Progenitor cell of endocrine pancreas (in vitro differentiated cells): ENCODE measurements at places on chromosomes 4 and X. TPM values are rescaled to one million over a fixed set of nuclear protein-coding genes. Genes with fewer than 3 reads are reported as not detected.

DNA sequence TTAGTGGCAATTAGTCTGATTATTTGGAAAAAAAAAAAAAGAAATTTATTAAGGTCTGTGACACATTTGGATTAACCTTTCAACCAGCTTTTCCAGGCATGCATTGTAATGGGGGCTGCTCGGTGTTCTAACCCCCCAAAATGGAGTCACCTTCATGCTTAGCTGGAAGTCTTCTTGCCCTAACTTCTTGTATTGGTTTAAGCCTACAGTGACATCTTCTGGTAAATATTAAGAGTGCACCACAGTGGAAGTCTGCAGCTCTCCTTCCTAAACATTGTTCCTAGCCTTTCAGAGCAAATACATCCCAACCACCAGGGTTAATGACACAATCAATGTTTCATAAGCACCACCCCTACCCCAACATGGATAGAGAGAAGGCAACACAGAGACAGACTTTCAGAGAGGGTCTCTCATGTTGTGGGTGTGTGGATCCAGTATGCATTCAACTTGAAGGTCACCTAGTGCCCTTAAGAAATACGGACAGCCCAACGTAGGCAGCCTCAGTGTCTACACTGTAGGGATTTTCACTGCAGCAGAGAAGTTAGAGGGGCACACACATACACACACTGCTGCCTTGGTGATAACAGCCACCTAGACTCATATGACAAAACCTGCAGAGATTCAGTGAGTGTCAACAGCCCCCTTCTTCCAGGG lies 142.9 kb upstream of the MBNL3 start:
- H3K4me1 ChIP-seq, result peaks cover 1% of the 10 kb centered on the region
- no peaks in the 10 kb centered on the region for H3K36me3 ChIP-seq
- no peak for DNase-seq
- no peak overlapping the region for H3K27ac ChIP-seq

- H3K36me3 ChIP-seq, result peaks cover 30% of the 10 kb centered on the region
- no peaks in the 10 kb centered on the region for H3K27me3 ChIP-seq
- H3K4me3 ChIP-seq, result no peak overlapping the region
- no peak for DNase-seq
- no peak overlapping the region for H3K27ac ChIP-seq
These were observed 57.3 kb upstream of the WDR19 start for GRCh38 chr4:39124885-39125599.

DNA sequence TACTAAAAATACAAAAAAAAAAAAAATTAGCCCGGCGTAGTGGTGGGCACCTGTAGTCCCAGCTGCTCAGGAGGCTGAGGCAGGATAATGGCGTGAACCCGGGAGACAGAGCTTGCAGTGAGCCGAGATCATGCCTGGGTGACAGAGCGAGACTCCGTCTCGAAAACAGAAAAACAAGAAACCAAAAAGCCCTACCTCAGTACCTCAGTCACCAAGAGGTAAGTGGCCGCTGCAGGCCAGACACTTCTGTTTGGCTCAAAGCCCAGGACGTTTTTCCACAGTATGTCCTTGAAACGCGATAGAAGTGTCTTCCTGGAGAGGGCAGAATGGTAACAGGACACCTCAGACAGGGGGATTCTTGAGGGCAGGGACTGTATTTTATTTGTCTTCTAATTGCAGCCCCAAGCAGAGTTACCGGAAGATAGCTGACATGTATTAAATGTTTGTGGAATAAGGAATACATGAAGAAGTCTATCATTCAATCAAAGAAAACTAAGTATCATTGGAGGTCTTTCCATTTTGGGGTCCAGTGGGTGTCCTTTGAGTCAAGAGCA lies 63.6 kb downstream of the CLNK start:
- no peak overlapping the region for H3K4me3 ChIP-seq
- no peak for DNase-seq
- no peak overlapping the region for H3K27ac ChIP-seq

The GLRB gene
- 9.3 and 11.9 TPM in 2 replicates for total RNA-seq

The ARR3 gene
- not detected in 2 replicates for total RNA-seq

The EPHA5 gene
- total RNA-seq, result 0.04 TPM in 1 of 2 replicates, not detected in the other

The PCDH10 gene
- 0.53 and 0.69 TPM in 2 replicates for total RNA-seq

The STAG2 gene
- total RNA-seq, result 75.4 and 77.4 TPM in 2 replicates
